Activated CD8-positive, alpha-beta memory T cell treated with anti-CD3 and anti-CD28 coated beads for 1 hour (primary cell): ENCODE measurements at places on chromosomes 7 and 10.

- DNase-seq, result no peak
Observed at GRCh38 chr7:42426163-42426562, 189.2 kb upstream of the GLI3 start.

DNA sequence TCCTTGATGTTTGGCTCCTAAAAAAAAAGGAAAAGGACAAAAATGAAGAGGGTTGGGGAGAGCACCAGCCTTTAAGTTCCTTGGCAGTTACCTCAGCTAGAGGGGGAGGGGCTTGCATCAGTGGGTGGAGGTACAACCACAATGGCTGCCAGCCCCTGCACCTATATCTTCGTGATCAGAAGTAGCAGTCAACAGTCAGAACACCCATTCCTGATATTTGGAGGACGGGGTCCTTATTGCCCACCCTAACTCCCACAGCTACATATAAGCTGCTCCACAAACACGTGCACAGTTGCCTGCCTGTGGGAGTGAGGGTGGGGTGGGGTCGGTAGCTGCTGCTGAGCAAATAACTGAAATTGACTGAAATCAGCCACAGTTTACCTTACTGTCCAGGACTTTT lies 26.2 kb downstream of the C1GALT1 start:
- DNase-seq, result no peak

GRCh38 chr7:92875173-92875572 lies 38.8 kb upstream of the CDK6 start:
- DNase-seq, result no peak

- DNase-seq, result no peak
Observed at GRCh38 chr10:129875993-129876726, 87.9 kb downstream of the EBF3 start.

DNA sequence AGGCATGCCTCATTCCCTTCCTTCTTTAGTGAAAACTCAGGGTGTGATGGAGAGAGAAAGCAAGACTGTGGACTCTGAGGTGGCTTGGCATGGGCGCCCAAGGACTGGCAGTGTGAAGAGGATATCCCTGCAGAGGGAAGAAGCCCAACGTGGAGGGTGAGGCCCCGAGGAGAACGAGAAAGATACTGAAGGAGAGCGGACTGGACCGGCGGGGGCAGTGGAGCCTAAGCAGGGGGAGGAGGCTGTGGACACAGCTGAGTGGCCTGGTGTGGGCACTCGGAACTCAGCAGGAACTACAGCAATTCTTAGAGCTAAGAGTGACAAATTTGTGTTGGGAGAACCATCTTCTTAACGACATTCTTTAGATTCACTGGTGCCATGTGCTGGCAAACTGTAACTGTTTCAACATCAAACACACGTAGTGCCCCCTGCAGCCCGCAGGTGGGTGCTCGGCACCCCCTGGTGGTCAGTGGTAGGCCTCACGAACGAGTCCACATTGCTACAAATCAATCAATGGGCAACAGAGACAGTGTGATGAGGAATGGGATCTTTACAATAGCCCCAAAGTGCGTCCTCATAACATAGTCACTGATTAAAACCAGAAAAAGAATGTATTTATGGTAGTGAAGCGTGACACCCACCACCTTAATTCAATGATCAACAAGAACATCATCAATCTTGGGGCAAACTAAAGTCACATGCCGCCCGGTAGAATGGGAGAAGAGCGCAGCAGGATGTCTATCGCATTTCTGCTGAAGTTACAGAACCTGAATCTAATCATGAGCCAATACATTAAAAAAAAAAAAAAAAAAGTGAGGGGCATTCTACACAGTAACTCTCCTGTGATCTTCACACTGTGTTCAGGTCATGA lies 2.0 kb upstream of the SFTPA1 start:
- DNase-seq, result no peak

GRCh38 chr10:71836596-71836974 lies 14.5 kb downstream of the PSAP start:
- DNase-seq, result no peak

DNA sequence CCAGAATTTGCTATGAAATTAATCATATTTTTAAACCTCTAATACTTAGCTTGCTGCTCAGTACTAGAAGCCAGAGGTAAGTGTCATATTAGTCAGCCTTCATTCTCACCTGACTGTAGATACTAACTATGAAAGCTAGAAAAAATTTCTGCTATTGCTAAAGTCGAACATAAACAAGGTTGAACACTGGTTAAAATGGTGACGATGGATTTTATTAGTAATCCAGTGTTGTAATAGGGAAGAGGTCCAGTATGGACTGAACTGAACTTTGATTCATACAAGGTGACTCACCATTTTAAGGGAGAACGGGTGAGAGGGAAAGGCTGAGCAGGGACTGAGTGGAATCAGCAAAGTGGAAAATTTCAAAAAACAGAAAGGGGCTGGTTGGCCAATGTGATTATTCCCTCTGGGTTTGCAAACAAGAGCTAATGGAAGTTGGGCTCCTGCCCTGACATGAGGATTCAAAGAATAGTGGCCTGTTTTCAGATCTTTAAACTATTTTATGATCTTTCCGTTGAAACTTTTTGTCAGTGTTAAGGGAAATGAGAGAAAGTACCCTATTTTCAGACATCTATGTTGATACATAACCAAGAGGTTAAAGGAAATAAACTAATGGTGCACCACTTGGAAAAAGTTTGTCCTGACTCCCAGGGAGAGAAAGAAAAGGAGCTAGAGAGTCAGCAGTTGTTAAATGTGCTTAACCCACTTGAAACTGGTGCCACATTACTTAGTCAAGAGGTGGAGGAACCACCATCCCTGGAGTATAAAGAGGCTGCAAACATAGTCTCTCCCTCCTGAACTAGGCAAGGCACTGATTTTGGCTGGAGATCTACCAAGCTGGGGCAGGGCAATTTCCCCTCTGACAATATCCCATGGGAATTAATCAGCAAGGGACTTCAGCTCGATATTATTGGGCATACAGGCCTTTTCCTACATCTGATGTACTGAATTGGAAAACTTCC lies 15.3 kb upstream of the AKR1C1 start:
- no peak for DNase-seq
